ENCODE measurements at places on chromosomes 2 and 18.

DNA sequence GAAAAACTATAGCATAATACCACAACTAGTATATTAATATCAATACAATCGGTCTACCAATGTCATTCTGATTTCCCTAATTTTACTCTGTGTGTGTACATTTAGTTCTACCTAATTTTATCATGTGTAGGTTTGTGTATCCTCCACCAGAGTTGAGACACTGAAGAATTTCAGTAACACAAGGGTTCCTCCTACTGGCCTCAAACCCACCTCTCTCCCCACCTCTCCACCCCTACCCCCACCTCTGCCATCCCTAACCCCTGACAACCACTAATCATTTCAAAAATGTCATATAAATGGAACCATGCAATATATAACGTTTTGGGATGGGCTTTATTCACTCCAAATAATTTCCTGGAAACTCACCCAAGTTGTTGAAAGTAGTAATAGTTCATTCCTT lies 117.9 kb downstream of the LYPD6 start:
- no peak for DNase-seq

DNA sequence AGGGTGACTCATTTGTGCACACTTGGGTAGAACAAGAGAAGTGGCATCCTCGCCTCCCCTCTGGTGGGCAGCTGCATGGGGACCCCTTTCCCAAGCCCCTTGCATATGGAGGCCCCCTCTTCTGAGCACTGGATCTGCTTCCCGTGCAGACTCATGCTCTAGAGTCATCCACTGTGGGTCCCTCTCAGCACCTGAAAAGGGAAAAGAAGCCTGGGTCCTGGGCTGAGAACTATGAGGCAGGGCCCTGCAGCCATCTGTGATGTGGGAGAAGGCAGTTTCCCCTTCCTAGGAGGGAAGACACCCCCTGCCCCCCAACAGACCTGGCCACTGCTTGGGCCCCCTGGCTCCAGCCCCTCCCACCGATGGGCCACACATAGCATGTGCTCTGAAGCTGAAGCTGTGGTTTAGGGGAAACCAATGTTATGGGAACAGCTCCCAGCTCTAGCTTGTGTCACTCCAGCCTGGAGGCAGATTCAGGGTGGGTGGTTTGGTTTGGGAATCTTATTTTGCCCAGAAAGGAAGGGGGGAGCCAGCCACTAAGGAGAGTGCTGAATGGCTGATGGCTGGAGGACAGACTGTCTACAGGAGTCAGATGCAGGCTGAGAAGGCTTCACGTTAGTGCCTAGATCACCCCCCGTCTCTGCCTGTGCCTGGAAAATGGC lies 172.8 kb downstream of the GLI2 start:
- no peak for DNase-seq

GRCh38 chr18:23981369-23981980 lies 33.1 kb upstream of the TTC39C start:
- DNase-seq: no peak

GRCh38 chr2:161217597-161218185 lies 57.5 kb downstream of the TANK start:
- DNase-seq: no peak

DNA sequence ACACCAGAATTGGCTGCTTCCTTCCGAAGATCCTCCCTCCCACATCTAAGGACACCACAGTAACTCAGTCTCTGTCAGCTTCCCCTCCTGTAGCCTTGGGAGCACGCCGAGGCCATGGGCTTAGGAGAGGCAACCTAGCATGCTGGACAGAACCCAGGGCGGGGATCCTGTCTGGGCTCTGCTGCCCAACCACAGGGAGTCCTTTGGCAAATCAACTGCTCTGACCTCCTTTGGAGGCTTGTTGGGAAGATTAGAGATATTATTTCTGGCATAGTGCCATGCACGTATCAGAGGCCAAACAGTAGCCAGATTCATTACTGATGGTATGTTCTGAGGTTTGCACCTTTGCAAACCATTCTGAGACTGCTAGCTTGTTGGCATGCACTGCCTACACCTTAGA lies 262.7 kb upstream of the EPAS1 start:
- DNase-seq: no peak

GRCh38 chr2:72118386-72118785 lies 29.3 kb downstream of the CYP26B1 start:
- no peak for DNase-seq

DNA sequence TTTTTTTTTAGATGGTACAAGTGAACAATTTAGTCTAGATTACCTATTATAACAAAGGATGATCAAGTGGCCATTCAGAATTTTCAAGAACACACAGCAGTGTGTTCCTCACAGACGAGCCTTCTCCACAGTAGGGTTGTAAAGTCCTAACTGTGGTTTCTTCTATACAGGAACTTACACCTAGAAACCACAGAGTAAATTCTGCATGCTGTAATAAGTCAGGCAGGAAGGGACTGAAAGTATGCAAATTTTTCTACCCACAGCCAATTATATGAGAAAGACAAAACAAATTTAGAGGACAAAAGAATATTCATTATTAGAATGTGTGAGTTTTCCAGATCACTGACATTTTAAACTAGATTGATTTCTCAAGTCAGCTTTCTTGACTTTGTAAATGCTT lies 99.5 kb downstream of the RBMS1 start:
- DNase-seq: no peak

DNA sequence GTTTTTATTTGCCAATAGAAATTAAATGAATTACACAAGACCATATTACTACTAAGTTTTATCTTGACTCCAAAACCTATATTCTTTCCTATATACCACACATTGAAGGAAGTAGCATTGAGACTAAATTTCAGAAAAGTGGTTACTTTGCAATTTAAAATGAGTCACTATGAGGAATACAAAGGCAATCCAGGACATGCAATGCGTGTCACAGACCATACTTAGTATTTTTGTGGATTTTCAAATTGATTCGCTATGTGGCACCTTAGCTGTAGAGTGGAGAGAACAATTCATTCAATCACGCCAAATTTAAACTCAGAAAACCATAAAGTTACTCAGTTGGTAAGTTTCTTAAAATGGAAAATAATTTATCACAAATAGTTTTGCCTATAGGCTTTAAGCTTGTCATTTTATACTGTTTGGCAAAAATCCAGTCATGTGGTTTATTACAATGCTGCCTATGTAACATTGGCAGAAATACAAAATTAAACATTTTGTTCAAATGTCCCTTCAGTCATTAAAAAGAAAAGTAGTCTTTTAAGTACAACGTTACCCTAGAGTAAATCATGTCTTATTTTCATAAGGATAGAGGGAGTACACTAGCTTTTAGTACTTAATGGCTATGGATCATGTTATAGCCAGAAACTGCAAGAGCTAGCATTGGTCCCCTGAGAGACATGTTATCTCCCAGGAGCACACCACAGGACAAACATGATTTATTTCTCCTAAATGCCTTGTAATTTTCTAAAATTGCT lies 222.8 kb upstream of the CDH7 start:
- DNase-seq: no peak

GRCh38 chr18:63975628-63976027 lies 5.7 kb downstream of the SERPINB8 start:
- DNase-seq: no peak

DNA sequence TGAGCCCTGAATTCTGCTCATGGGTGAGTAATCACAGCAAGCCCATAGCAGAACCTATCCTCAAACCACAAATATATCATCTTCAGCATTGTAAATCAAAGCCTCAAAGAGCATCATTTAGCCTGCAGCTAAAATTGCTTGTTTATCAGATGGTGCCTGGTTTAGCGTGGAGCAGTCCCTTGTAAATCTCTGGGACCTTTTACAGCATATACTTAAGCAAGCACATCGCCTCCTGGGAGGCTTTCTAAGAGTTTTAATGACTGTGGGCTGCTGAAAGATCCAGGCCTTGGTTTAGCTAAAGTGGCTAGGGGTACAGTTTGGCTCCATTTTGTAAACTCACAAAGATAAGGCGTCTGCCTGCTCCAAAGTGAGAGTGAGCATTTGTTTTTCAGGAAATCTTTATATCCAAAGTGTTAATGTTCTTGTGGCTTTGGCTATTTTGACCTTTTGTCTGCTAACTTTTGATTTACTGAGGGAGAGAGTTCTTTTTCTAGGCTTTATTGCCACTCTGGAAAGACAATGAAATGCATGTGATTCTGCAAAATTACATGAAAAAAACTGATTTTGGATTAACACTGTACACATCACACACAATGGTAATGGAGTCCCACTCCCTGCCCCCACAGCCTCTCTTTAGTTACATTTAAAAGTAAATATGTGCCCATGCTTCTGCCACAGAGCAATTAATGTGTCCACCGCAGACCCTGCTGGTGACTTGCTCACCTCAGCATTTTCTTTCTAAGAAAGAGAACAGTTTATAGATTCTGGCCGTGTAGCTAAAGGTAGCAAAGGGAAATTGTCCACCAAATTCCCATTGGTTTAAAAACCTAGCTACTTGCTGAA lies 194.8 kb downstream of the LNPK start:
- no peak for DNase-seq

DNA sequence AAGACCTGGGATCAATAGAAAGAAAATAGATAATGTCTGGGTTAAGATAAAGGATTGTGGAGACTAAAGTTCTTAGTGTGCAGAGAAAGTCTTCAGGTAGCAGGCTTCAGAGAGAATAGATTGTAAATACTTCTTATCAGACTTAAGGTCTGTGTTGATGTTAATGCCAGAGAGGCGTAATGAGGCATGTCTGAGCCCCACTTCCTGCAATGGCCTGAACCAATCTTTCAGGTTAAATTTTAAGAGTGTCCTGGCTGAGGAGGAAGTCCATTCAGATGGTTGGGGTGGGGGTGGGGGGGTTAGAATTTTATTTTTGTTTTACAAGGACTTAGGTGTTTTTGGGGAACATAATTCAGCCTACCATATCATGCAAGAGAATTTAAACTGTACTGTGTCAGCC lies 129.5 kb downstream of the EVA1A start:
- no peak for DNase-seq

DNA sequence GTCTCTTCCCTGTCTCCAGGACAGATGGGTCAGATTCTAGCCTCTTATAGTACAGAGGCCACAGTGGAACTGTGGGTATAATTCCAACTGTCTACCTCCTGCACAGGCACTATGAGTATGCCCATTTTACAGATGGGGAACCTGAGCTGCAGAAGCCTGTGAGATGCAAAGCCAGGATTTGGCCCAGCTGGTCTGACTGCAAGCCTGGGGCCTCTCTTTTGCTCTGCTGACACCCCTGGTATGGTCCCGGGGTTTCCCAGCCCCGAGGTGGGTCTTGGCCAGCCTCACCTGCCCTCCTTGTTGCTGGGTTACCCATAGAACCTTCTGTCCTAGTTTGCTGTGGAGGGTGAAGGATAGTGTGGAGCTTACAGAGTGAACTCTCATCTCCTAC lies 9.8 kb downstream of the HS6ST1 start:
- no peak for DNase-seq

- no peak for DNase-seq
These were observed 514.0 kb upstream of the CDH2 start for GRCh38 chr18:28690836-28691495.

DNA sequence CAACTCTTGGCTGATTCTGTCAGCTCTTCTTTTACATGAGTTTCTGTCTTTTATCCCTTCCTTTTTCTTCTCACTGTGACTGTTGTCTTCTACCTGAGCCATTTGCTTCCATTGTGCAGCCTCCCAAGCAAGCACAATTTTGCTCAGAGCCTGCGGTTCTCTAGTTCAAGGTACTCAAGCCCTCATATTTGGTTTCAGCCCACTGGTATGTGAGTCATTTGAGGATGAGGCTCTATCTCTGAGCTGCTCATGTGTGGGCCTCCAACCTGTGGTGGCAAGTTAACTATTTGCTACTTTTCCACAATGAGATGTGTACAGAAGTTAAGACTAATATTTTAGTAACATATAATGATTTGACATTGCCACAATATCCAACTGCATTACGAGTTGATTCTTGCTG lies 183.0 kb downstream of the PHLPP1 start:
- DNase-seq: no peak

GRCh38 chr2:241534701-241535375 lies 23.7 kb upstream of the BOK start:
- no peak for DNase-seq

GRCh38 chr2:206471524-206472062 lies 28.3 kb downstream of the ADAM23 start:
- DNase-seq: no peak

DNA sequence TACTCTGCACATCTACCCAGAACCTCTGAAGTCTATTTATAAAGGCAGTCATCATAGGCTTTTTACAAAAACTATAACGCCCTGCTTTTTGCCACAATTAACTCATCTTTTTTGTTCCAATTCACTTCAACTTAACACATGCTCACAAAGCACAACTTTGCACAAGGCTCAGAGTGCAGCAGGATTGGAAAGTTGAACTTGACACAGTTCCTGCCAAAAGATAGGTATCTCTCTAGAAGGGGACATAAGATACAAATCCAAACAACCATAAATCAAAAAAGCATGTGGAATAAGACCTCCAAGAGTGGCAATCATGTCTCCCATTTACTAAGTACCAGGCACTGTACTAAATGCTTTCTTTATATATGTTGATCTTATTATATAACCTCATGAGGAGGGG lies 36.2 kb downstream of the RPL37A start:
- DNase-seq: no peak

DNA sequence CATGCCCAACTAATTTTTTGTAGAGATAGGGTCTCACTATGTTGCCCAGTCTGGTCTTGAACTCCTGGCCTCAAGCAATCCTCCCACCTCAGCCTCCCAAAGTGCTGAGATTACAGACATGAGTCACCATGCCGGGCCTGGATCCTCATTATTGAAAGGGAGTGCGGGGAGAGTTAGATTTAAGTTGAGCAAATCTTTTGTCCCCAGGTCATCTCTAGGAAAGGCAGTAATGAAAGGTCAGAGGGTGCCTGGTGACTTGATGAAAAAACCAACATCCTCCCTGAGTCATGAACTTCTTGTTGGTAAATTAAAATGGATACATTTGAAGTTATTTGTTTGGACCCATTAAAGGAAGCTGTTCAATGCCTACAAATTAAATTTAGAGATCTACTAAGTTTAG lies 25.1 kb downstream of the STAT4 start:
- DNase-seq: no peak

DNA sequence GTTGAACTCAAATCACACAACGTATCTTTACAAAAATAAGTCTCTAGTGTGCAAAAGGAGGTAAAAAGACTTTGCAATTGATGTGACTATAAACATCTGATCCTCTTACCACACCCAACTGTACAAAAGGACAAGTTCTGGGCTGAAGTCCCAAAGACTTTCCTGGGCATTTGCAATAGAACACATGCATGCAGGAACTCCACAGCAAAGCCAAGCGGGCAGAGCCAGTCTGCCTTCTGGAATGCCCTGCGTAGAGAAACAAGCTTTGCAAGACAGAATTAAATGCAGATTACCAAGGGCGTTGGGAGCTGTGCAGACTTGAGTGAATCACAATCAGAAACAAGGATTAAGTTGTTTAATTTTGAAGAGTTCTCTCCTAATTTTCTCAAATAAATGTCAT lies 208.4 kb upstream of the ZNF521 start:
- DNase-seq: no peak

DNA sequence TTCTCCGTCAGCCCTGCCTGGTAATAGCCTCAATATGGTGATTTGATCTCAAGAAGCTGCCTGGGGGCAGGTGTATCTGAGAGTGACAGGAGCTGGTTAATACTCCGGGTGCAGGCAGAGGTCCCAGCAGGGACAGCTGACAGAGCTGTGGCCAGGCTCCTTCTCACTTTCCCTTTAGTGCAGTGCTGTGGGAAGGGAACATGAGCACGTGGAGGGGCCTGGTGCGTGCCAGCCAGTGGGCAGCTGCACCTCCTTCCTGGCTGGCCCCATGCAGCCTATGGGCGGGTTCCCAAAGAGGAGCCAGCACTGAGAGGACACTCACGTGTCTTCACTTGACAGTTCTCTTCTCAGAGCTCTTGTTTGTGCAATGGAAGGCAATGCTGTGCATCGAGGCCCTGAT lies 9.1 kb downstream of the CNNM4 start:
- no peak for DNase-seq

GRCh38 chr2:128166746-128167353 lies 75.8 kb downstream of the UGGT1 start:
- DNase-seq: no peak

All from tibial nerve (tissue), 4 donors.